ENCODE measurements at places on chromosomes 2 and 18. TPM values are rescaled to one million over a fixed set of nuclear protein-coding genes. Genes with fewer than 3 reads are reported as not detected.

GRCh38 chr18:27363872-27364271 lies 178.8 kb upstream of the CHST9 start:
- H3K36me3 ChIP-seq, result no peaks in the 10 kb centered on the region
- no peak for DNase-seq
- no peaks in the 10 kb centered on the region for H3K27me3 ChIP-seq
- H3K4me1 ChIP-seq, result no peaks in the 10 kb centered on the region
- H3K4me3 ChIP-seq, result no peak overlapping the region

DNA sequence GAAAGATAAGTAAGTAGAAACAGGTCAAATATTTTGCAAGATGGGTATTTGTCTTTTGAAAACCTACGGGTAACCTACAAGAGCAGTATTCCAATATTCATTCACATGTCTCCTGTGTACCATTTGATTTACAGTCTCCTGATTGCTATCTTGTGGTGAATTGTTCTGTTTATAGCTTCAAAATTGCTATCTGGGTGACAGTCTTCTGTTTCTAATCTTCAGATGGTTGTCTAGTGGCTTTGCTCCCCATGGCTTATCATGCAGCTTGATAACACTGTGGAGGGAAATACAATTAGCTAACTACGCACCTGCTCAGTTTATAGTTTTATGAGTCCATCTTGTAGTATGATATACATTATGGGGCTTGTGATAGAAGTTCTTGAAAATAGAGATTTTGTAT lies 816.8 kb downstream of the CPS1 start:
- no peak overlapping the region for H3K4me3 ChIP-seq
- H3K27me3 ChIP-seq, result no peaks in the 10 kb centered on the region
- no peak for DNase-seq
- H3K27ac ChIP-seq, result no peak overlapping the region
- H3K4me1 ChIP-seq, result no peaks in the 10 kb centered on the region

DNA sequence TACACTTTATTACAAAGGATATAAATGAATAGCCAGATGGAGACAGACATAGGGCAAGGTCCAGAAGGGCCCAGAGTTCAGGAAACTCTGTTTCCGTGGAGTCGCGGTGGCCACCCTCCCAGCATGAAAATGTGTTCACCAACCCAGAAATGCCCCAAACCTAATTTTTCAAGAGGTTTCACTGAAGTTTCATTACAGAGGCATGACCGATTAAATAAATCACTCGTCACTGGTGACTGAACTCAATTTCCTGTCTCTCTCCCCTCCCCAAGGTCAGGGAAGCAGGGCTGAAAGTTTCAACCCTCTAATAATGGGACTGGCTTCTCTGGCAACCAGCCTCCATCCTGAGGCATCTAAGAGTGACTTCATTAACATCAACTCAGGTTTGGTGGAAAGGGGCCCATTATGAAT lies 22.4 kb downstream of the USP40 start:
- H3K36me3 ChIP-seq, result no peaks in the 10 kb centered on the region
- no peak for DNase-seq
- H3K27me3 ChIP-seq, result no peaks in the 10 kb centered on the region
- no peaks in the 10 kb centered on the region for H3K4me1 ChIP-seq

DNA sequence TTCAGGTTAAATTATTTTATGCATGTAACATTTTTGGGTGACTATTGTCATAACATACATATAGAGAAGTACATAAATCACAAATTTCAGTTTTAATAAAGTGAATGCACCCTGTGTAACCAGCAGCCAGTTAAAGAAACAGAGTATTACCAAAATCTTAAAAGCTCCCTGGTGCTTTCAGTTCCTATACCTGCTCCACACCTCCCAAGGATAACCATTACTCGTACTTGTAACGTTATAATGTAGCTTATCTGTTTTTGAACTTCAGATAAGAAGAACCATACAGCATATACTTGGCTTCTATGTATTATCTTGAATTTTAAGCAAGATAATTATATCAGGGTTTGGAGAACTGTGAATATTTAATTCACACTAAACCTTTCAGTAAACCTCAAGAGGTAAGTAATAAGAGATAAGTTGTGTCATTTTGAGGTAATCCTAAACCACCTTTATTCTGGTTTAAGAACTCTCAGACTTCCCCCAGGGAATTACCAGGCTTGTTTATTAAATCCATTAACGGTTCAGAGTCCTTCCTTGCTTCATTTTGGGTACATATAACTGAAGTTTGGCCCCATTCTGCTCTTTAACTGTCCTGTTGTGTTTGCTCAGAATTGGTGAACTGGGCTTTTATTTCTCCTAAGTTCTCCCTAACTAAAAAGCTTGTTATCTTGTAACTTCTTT lies 58.6 kb downstream of the LCLAT1 start:
- DNase-seq, result no peak
- H3K27ac ChIP-seq, result no peak overlapping the region
- no peaks in the 10 kb centered on the region for H3K4me1 ChIP-seq
- no peaks in the 10 kb centered on the region for H3K36me3 ChIP-seq

DNA sequence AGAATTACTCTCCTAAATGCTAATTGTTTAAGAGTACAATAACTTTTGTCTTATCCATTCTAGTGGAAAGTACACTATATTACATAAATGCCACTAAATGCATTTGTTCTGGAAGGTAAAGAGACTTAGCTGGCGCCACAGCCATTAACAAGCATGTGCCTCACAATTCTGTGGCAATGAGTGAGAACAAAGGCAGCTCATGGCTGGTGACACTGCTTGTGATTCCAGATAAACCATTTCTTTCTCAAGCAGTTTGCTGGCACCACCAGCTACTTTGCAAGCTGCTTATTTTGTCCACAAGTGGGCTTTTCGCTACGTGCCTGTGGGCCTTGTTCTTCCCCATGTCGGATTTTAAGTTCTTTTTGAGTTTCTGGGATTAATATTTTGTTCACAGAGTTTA lies 147.6 kb upstream of the SMAD7 start:
- no peak overlapping the region for H3K27ac ChIP-seq
- H3K27me3 ChIP-seq, result no peaks in the 10 kb centered on the region
- no peak overlapping the region for H3K4me3 ChIP-seq
- H3K4me1 ChIP-seq, result no peaks in the 10 kb centered on the region
- H3K36me3 ChIP-seq, result no peaks in the 10 kb centered on the region
- no peak for DNase-seq

GRCh38 chr2:6945087-6945813 lies 28.0 kb downstream of the RNF144A start:
- H3K4me1 ChIP-seq, result peaks cover 6% of the 10 kb centered on the region
- no peak for DNase-seq
- no peaks in the 10 kb centered on the region for H3K36me3 ChIP-seq
- no peaks in the 10 kb centered on the region for H3K27me3 ChIP-seq
- H3K27ac ChIP-seq, result peak overlapping the region; percentile 40

Gene DSC1
- not detected for total RNA-seq

Gene SRD5A2
- not detected for total RNA-seq

Gene SLC4A3
- total RNA-seq, result 2.3 TPM

Gene RAB6C
- total RNA-seq, result not detected

Gene PTPRN
- 0.55 TPM for total RNA-seq
